ENCODE measurements at places on chromosomes 7 and 10.

DNA sequence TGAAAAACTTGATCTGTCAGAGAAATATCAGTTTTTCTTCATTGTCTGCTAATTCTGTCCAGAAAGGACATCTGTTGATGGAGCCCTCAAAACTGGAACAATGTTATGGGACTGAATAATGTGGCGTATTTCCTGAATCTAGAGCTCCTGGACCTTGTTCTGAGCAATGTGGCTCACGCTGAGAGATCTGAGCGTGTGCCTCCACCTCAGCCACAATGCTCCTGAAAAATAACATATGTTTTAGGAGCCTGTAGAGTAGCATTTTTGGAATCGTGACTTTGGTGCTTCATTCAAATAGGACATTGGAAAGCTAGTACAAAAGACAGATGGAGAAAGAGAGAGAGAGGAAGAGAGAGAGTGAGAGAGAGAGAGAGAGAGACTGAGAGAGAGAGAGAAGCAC lies 110.3 kb downstream of the BMPER start:
- no peak for DNase-seq

DNA sequence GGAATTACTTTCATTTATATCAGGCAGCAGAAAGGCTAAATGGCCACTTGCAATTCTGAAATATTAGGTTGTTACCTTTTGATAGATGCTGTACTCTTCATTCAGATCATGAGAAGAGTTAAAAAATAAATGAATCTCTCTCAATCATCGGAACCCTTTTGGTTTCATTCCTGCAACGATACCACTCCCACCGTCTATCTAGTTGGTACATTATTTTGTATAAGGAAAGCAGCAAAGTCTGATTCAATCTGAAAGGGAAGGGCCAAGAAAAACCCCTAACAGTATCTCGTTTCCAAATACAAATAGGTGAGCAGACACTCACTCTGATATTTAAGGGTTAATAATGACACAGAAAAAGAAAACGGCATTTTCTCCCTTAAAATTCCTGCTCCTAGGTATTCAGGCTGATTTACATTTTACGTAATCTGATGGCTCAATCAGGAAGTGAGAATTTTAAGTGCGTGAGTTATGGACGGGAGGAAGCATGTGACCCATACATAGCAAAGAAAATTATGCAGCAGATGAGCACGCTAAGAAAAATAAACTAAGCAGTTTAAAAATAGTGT lies 209.4 kb upstream of the KLF14 start:
- no peak for DNase-seq

- DNase-seq: no peak
These were observed 93.3 kb downstream of the CUL2 start for GRCh38 chr10:34996843-34997242.

- no peak for DNase-seq
These were observed 91.9 kb downstream of the WNT2 start for GRCh38 chr7:117231047-117231359.

GRCh38 chr7:24700521-24701260 lies 56.6 kb downstream of the GSDME start:
- no peak for DNase-seq

- no peak for DNase-seq
These were observed 28.2 kb upstream of the PAX2 start for GRCh38 chr10:100717166-100717565.

DNA sequence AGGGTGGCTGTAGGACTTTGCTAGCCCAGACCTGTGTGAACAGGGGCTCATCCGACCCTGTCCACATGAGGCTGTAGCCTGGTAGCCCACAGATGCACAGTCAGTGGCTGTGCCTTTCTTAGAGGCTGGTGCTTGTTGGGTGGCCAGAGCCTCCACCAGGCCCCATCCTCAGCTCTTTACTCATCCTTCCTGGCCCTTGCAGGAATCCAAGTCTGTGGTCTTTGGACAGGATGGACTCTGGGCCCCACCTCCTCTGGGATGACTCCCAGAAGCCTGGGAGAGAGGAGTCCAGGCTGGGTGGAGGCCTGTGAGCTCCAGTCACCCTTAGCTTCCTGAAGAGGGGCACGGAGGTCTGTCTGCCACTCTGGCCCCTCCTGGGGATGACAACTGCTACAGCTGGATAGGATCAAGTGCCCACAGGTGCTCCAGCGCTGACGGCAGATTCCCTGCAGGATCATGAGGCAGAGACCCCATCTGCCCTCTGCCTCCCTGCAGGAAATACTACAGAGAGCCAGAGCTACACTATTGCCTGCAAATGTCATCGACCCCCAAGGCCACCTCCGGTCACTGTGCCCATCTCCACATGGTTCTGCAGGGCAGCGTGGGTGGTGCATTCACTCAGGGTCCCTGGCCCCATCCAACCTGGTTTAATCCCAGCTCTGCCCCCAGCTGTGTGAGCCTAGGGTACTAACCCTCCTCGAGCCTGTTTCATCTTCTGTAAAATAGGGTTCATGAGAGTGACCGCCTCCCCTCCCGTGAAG lies 114.5 kb downstream of the PTPN20 start:
- DNase-seq: no peak

- DNase-seq: no peak
These were observed 12.1 kb downstream of the ENTPD1 start for GRCh38 chr10:95767884-95768556.

- no peak for DNase-seq
These were observed 161.7 kb downstream of the C7orf25 start for GRCh38 chr7:42750172-42750571.

- DNase-seq: no peak
These were observed 733.0 kb downstream of the TNS3 start for GRCh38 chr7:46848944-46849343.

- DNase-seq: no peak
These were observed 1.2 kb downstream of the PARP12 start for GRCh38 chr7:140061607-140061930.

DNA sequence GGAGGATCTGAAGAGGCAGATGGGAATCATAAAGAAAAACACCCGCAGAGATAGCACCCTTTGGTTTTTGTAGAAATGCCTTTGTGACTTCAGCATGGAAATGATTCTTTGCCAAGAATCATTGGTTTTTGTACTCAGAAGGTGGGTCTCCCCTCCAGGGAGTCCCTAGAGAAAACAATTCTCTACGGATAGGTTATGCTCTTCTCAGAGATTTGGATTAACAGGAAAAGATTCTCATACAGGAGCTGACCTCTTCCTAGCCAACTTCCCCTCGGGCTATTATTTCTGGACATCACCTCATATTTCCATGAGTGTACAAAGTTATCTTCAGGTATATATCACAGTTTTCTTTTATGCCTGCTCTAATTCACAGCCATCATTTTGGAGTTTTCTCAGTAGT lies 274.2 kb upstream of the HABP2 start:
- DNase-seq: no peak

GRCh38 chr10:23171232-23171876 lies 20.8 kb upstream of the PTF1A start:
- no peak for DNase-seq

DNA sequence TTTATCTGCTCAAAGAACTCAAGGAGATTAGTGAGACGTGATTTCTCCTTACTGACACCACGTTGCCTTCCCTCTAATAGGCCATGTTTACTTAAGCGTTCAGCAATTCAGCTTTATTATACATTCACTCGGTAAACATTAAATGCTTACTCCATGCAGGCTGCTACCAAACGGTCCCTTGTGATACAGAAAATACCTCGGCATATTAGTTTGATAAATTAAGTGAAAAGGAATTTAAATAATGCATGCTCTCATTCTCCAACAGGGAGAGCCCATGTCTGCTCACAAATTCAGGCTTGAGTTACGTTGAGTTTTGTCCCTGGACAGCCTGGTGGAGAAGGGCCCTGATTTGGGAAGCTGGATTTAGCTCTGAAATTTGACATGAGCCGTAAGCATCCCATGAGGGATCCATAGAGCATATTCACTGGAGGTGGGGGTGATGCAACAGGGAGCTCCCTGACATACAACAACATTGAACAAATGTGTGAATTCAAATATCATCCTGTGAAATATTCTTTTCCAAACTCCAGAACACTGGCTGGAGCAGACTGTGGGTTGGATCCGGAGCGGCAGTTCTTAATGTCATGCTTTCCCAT lies 86.3 kb downstream of the TBXAS1 start:
- DNase-seq: no peak

DNA sequence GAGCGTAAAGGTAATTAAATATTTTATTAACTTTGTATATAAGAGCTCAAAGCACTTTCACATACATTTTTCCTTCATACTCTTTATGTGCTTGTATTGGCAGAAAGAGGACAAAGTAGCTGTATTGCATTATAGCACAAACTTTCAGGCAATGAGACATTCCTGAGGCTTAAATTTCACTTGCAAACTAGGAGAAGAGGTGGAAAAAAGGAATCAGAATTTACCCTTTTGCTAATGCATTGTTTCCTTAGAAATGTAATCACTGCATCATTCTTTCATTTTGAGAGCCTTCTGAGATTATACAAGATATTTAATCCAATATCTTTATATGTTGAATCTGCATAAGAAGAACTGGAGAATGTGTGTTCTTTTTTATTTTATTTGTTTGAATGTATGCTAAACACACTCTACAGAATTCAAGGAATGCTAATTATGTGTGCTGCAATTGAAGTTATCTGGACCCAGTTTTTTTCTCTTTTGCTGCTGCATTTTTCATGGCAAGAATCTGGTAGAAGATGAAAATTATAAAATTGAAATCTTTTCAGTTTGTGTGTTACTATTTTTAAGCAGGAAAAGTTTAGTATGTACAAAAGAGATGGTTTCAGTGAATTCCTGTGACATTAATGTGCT lies 185.1 kb downstream of the NXPH1 start:
- DNase-seq: no peak

DNA sequence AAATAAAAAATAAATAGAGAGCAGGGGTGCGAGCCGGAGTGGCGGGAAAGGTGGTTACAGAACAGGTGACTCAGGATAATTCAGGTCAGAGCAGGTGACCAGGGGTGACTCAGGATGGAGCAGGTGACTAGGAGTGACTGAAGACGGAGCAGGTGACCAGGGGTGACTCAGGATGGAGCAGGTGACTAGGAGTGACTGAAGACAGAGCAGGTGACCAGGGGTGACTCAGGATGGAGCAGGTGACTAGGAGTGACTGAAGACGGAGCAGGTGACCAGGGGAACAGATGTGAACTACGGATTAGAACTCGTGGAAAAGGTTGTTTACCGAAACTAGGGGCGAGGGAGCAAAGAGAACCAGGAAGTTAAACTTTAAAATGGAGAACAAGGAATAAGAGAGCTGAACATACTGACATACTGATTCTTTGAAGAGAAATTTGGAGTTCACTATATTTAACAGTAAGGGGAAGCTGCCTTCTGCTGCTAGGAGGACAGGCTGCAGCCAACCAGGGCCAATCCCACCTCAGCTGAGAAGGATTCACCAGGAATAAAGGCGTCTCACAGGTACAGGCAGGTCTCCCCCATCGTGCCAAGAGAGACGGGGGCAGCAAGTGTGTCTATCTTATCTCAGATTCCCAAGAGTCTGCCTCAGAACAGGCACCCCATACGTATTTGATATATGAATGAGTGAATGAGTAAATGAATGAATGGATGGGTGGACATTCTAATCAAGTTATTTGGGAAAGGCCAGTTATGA lies 101.3 kb downstream of the CPXM2 start:
- no peak for DNase-seq

DNA sequence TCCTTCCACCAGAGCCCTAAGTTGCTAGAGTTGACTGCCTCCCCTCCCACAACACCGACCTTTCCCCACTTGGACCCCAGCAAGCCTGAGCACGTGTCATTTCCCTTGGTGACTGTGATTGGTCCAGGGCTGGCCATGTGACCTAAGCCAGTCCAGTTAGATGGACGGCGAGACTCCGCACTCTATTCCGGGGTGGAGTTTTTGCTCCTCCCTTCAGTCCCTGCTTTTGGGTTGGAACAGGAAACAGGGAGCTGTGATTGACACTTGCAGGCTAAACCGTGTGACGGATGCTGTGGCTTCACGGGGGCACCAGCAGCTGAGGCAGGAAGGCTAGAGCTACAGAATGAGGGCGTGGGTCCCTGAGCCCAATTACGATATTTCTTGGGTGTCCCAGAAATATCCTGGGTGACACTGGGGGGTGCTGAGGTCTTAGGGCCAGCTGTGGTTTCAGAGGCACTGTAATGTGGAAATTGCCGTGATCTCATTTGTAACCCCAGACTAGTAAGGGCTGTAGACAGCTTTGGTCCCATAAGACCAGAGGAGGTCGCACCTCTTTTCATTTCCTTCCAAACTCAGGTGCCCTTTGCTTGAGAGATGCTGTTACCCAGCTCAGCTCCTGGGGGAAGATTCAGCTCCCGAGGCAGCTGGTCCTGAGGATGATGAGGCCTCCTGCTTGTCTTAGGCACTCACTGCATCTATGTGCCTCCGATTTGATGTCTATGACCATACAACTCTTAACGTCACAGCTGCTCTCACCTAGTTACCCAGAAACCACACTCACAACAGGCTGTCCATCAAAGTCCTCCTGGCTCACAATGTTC lies 102.7 kb upstream of the NPTX2 start:
- no peak for DNase-seq

DNA sequence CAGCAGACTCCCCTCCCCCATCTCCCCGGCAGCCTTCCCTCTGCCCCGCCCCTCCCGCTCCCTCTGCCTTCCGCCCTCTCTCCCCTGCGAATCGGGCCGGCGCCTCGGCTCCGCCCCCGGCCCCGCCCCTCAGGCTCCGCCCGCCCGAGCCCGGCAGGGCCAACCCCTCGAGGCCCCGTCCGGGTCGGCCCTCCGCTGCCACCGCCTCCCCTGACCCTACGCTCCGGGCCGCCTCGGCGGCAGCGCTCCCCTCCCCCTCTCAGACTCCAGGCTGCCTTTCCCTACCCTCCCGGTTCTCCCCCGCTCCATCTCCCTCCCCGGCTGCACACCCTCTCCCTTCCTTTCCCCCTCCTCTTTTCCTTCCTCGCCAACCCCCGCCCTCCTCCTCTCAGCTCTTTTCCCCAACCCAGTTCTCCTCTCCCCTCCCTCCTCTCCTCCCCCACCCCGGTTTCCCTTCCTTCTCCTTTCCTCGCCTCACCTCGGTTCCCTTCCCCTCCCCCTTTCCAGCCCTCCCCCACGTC lies 1.6 kb downstream of the ZNF467 start:
- DNase-seq: peak; percentile 67

- no peak for DNase-seq
These were observed 67.4 kb downstream of the HTR7 start for GRCh38 chr10:90790422-90790821.

GRCh38 chr7:70183278-70183677 lies 585.0 kb downstream of the AUTS2 start:
- no peak for DNase-seq

GRCh38 chr10:1961989-1962388 lies 224.7 kb upstream of the ADARB2 start:
- DNase-seq: no peak

DNA sequence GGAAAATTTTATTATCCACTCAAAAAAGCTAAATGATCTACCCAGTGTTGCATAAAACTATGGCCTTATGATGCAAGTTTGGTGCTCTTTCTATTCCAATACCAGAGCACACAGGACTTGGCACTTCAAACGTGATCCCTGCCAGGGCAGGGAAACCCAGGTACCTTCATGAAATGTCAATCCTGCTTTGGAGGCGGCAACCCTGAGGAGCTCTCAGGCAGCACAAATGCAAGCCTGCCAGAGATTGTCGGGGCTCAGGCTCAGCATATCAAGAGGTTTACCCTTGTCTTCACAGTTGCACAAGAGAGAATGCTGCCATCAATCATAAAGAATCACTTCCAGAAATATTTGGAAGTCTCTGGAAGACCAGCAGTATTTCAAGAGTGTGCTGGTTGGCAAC lies 151.5 kb downstream of the GLI3 start:
- no peak for DNase-seq

- DNase-seq: no peak
These were observed 97.5 kb upstream of the CCDC6 start for GRCh38 chr10:60003651-60004523.

- no peak for DNase-seq
These were observed 5.7 kb upstream of the PON2 start for GRCh38 chr7:95440394-95441038.

- DNase-seq: no peak
These were observed 6.3 kb upstream of the PILRB start for GRCh38 chr7:100351657-100352058.
